Glutamatergic neuron (in vitro differentiated cells): ENCODE measurements at places on chromosomes 3 and 15. TPM values are rescaled to one million over a fixed set of nuclear protein-coding genes. Genes with fewer than 3 reads are reported as not detected.

The OR5K2 gene
- total RNA-seq: not detected

The CXCR6 gene
- total RNA-seq: not detected

The OIP5 gene
- 1.5 TPM for total RNA-seq

The PARP3 gene
- 3.8 TPM for total RNA-seq

The JMJD7 gene
- total RNA-seq: 26.6 TPM

The CYP19A1 gene
- not detected for total RNA-seq

The CTSH gene
- not detected for total RNA-seq

The SUSD5 gene
- total RNA-seq: 2.0 TPM

- peaks cover 20% of the 10 kb centered on the region for H3K4me1 ChIP-seq
- no peaks in the 10 kb centered on the region for H3K36me3 ChIP-seq
- H3K27ac ChIP-seq: no peak overlapping the region
- no peak for DNase-seq
- no peak overlapping the region for H3K4me3 ChIP-seq
- H3K27me3 ChIP-seq: peaks cover 23% of the 10 kb centered on the region
These were observed 3.5 kb upstream of the UCN2 start for GRCh38 chr3:48567090-48567489.

DNA sequence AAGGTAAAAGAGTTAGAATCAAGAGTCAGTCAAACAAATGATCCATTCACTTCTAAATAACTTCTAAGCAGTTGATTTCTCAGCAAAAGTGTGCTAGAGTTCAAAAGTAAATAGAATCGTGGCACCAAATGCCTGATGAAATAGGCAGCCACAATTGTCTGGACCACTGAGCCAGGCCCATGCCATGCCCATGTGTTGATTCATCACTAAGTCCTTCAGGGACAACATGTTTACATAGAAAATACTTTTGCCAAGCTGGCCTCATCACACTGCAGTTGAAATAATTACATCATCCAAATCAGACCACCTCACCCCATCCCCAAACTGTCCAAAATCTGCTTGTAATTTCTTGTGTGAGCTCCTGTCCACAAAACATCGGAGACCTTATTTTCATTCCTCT lies 216.3 kb downstream of the IGSF11 start:
- no peak overlapping the region for H3K27ac ChIP-seq
- no peaks in the 10 kb centered on the region for H3K36me3 ChIP-seq
- peaks cover 2% of the 10 kb centered on the region for H3K27me3 ChIP-seq
- DNase-seq: no peak
- H3K4me3 ChIP-seq: no peak overlapping the region

DNA sequence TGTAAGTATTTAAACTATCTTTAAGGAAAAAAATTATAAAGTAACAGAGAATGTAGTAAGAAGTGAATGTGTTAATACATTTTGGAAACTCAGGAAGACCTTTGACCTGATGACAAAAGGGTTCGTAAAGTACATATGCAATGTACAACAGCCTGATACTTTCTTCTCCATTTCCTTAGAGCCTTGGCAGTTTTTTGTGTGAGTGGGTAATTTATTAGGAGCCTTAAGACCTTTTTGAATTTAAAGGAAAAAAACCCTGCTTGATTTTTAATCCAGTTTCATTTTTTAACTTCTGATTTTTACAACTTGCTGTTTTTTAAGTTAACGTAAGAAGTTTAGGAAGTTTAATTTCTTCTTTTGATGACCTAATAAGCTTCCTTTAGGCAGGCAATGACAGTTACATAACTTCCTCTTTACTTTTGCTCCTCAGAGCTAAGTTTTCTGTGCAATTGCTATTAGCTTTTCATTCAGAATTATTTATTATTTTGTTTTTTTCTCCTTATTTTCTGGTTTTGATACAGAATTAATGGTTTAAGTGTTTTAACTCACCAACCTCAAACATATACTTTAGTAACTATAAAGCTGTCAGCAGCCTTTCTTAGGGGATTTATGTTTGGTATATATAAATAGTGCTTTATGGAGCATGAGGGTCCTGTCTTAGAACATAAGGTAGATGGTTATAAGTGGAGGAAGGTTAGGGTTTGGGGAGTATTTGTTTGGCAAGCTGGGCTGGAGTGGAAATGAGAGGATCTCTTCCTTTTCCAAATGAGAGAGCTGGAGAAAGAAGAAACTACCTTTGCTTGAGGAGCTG lies 35.2 kb downstream of the ARMC8 start:
- H3K27me3 ChIP-seq: peaks cover 1% of the 10 kb centered on the region
- H3K36me3 ChIP-seq: no peaks in the 10 kb centered on the region
- no peak overlapping the region for H3K4me3 ChIP-seq
- peaks cover 5% of the 10 kb centered on the region for H3K4me1 ChIP-seq
- no peak overlapping the region for H3K27ac ChIP-seq
- DNase-seq: no peak

DNA sequence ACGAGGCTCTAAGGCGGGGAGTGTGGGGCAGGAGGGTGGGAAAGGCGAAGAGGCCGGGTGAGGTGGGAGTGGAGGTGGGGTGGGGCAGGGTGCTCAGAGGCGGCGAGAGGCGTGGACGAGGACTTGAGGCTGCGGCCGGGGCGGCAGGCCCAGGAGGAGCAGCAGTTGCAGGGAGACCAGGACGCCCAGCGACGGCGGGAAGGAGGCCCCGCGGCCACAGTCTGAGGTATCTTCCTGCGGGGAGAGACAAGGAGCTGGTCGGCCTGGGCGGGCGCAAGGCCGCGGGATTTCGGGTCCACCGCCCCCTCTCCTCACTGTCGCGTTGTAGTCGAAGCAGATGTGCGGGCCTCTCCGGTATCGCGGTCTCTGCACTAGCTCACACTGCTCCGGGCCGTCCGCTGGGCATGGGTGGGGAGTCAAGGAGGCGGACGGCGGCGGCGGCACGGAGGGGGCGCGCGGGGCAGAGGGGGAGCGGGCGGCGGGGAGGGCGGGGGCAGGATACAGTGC lies 5.3 kb upstream of the TMEM115 start:
- H3K4me1 ChIP-seq: peaks cover 12% of the 10 kb centered on the region
- no peaks in the 10 kb centered on the region for H3K36me3 ChIP-seq
- H3K27me3 ChIP-seq: peaks cover 8% of the 10 kb centered on the region
- DNase-seq: peak; percentile 58

GRCh38 chr15:63093486-63094205 lies 28.0 kb upstream of the LACTB start:
- peaks cover 17% of the 10 kb centered on the region for H3K4me1 ChIP-seq
- H3K36me3 ChIP-seq: no peaks in the 10 kb centered on the region
- no peak overlapping the region for H3K27ac ChIP-seq
- H3K4me3 ChIP-seq: no peak overlapping the region
- peak; percentile 84 for DNase-seq

DNA sequence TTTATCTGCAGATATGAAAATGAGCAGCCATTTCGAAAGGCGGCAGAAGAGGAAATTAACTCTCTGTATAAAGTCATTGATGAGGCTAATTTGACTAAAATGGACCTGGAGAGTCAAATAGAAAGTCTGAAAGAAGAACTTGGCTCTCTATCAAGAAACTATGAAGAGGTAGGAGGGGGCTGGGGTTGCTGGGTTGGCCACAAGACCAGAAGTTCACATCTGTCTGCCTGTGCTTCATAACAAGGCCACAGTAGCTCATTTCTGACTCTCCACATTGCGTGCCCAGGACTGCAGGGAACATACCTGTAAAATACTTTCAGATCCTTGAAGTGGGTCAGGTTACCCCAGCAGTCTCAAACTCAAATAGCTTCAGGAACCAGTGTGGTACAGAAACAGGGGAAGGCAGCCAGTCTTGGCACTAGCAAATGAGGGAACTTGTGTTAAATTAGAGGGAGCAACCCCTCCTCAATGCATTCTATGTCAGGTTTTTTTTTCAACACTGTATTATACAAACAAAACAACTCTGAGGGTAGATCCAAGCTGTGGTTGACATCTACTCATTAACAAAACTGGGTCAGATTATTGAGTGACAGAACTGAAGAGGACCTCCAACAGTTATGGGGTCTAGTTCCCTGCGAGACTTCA lies 48.7 kb downstream of the BFSP2 start:
- no peak overlapping the region for H3K27ac ChIP-seq
- DNase-seq: no peak
- H3K4me1 ChIP-seq: peaks cover 7% of the 10 kb centered on the region
- H3K27me3 ChIP-seq: peaks cover 3% of the 10 kb centered on the region
- H3K36me3 ChIP-seq: no peaks in the 10 kb centered on the region

- H3K4me3 ChIP-seq: no peak overlapping the region
- DNase-seq: no peak
- H3K4me1 ChIP-seq: peaks cover 13% of the 10 kb centered on the region
- no peak overlapping the region for H3K27ac ChIP-seq
- H3K27me3 ChIP-seq: peaks cover 2% of the 10 kb centered on the region
- no peaks in the 10 kb centered on the region for H3K36me3 ChIP-seq
These were observed 4.7 kb downstream of the TMCC1 start for GRCh38 chr3:129888771-129889170.

DNA sequence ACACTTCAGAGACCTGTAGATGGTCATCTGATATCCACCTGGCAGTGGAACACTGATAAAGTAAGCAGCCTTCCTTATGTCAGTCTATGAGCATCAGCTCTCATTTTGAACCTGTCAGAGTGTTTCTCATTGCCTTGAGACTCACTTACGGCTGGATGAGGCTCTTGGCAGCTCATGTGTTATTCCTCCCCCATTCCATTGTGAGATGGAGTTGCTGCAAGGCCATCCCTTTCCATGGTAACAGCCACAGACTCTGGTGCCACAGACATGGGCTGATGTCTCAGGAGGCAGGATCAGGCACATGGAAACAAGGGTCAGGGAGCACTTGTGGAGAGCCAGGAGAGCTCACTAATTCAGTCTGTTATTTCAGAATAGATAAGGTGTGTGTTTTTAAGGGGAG lies 11.9 kb downstream of the KCNAB1 start:
- no peak overlapping the region for H3K27ac ChIP-seq
- peaks cover 5% of the 10 kb centered on the region for H3K4me1 ChIP-seq
- DNase-seq: no peak
- no peaks in the 10 kb centered on the region for H3K36me3 ChIP-seq
- no peaks in the 10 kb centered on the region for H3K27me3 ChIP-seq

- DNase-seq: no peak
- H3K4me1 ChIP-seq: no peaks in the 10 kb centered on the region
- H3K27me3 ChIP-seq: no peaks in the 10 kb centered on the region
- H3K4me3 ChIP-seq: no peak overlapping the region
These were observed 6.7 kb downstream of the LMOD3 start for GRCh38 chr3:69115731-69116130.

GRCh38 chr15:87167055-87167454 lies 1087.4 kb downstream of the AGBL1 start:
- peaks cover 4% of the 10 kb centered on the region for H3K36me3 ChIP-seq
- H3K4me1 ChIP-seq: no peaks in the 10 kb centered on the region
- DNase-seq: no peak
- no peak overlapping the region for H3K27ac ChIP-seq
- H3K4me3 ChIP-seq: no peak overlapping the region

- H3K36me3 ChIP-seq: no peaks in the 10 kb centered on the region
- peaks cover 6% of the 10 kb centered on the region for H3K4me1 ChIP-seq
- no peak overlapping the region for H3K4me3 ChIP-seq
- DNase-seq: no peak
- no peaks in the 10 kb centered on the region for H3K27me3 ChIP-seq
These were observed 40.0 kb downstream of the TMEM45A start for GRCh38 chr3:100532411-100532810.

DNA sequence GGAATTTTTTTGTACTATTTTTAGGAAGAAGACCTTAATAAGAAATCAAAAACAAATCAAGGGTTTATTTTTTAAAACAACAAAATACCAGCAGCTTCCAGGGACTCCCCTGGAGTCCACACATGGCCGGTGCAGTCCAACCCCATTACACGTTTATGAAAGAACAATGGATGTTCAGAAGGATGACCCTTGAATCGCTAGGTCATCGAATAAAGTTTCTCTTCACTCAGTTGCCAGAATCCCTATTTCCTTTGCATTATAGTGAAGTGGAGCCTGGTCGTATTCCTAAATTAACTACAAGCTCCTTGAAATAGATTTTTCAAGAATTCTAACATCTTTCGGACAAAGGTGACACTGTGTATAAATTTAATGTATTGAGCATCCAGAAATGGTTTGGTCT lies 95.1 kb downstream of the BDH1 start:
- H3K4me1 ChIP-seq: peaks cover 18% of the 10 kb centered on the region
- no peak for DNase-seq

- no peak overlapping the region for H3K4me3 ChIP-seq
- H3K4me1 ChIP-seq: peaks cover 7% of the 10 kb centered on the region
- H3K27ac ChIP-seq: no peak overlapping the region
- no peaks in the 10 kb centered on the region for H3K36me3 ChIP-seq
These were observed 99.4 kb upstream of the MRPL3 start for GRCh38 chr3:131602011-131602779.

GRCh38 chr3:12716605-12717151 lies 42.4 kb downstream of the TMEM40 start:
- no peak for DNase-seq
- no peaks in the 10 kb centered on the region for H3K36me3 ChIP-seq
- H3K4me1 ChIP-seq: peaks cover 5% of the 10 kb centered on the region
- peaks cover 1% of the 10 kb centered on the region for H3K27me3 ChIP-seq
- no peak overlapping the region for H3K27ac ChIP-seq
- no peak overlapping the region for H3K4me3 ChIP-seq

DNA sequence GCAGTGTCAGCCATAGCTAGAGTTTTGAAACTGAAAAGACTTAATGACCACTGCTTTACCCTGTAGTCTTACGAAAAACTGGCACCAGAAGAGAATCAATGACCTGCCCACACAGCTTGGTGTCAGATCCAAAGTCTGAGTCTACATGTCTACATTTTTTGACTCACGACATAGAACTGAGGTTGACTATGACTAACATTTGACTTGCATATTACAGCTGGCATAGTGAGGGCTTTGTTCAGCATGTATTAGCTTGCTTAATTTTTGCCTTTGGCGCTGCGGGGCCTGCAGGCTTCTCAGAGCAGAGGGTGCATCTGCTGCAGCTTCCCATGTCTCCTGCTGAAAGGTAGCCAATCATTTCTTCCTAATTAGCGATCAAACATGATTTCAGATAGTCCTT lies 167.0 kb downstream of the EBLN2 start:
- H3K27ac ChIP-seq: no peak overlapping the region
- no peak overlapping the region for H3K4me3 ChIP-seq
- H3K36me3 ChIP-seq: no peaks in the 10 kb centered on the region
- DNase-seq: no peak

GRCh38 chr15:40764629-40765103 lies 798 bp downstream of the GCHFR start:
- no peak overlapping the region for H3K27ac ChIP-seq
- no peak for DNase-seq
- peaks cover 9% of the 10 kb centered on the region for H3K27me3 ChIP-seq
- H3K4me3 ChIP-seq: peak overlapping the region; percentile 79
- H3K36me3 ChIP-seq: no peaks in the 10 kb centered on the region
